Type B pancreatic cell (in vitro differentiated cells): ENCODE measurements at places on chromosomes 12 and 14.

DNA sequence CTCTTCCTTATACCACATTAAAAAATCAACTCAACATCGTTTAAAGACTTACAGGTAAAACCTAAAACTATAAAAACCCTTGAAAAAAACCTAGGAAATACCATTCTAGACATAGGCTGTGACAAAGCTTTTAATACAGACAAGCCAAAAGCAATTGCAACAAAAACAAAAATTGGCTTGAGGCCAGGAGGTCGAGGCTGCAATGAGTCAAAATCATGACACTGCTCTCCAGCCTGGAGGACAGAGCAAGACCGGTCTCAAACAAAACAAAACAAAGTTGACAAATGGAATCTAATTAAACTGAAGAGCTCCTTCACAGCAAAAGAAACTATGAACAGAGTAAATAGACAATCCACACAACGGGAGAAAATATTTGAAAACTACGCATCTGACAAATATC is 1057.8 kb downstream of the FSCB start:
- DNase-seq: no peak

DNA sequence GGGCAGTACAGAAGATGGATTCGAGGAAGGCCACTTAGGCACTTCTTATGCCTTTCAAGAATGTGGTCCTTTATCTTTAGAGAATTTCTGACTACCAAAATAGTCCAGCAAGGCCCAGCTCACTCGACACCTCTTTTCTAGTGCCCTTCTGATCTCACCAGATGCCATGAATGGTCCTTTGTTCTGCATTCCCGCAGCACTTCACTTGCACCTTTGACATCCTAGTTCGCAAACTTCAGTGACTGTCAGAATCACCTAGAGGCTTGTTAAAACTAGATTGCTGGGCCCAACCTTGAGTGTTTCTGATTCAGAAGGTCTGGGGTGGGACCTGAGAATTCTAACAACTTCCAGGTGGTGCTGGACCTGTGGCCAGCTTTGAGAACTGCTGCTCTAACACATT is 56.7 kb downstream of the PKP2 start:
- DNase-seq: no peak

DNA sequence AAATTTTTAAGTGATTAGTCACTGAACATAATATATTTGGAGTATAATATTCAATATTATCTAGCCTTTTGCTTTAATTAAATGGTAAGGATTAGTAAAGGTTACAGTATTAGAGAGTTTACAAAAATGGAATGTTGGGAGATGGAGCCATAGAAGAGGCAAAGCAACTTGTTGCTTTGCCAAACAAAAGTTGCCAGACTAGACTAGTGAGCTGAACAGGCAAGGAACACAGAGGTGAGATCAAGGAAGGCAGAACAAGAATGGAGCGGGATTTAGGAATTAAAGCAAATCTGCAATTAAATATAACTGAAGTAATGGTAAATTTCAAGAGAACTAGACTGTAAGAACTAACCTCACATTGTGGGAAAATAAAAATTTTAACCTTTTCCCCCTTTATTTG is 5.1 kb downstream of the ARF6 start:
- DNase-seq: no peak

GRCh38 chr14:75533791-75534555 is 11.7 kb downstream of the BATF start:
- peak; percentile 1 for DNase-seq

GRCh38 chr12:127767656-127768055 is 499.3 kb upstream of the TMEM132C start:
- DNase-seq: no peak

DNA sequence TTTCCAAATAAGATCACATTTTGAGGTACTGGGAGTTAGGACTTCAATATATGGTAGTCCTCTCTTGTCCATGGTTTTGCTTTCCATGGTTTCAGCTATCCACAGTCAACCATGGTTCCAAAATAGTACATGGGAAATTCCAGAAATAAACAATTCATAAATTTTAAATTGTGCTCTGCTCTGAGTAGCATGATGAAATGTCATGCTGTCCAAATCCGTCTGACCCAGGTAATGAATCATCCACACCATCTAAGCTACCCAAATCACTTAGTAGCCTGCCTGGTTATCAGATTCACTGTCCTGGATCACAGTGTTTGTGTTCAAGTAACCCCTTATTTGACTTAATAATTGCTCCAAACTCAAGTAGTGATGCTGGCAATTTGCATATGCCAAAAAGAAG is 197.9 kb downstream of the TMTC3 start:
- no peak for DNase-seq

DNA sequence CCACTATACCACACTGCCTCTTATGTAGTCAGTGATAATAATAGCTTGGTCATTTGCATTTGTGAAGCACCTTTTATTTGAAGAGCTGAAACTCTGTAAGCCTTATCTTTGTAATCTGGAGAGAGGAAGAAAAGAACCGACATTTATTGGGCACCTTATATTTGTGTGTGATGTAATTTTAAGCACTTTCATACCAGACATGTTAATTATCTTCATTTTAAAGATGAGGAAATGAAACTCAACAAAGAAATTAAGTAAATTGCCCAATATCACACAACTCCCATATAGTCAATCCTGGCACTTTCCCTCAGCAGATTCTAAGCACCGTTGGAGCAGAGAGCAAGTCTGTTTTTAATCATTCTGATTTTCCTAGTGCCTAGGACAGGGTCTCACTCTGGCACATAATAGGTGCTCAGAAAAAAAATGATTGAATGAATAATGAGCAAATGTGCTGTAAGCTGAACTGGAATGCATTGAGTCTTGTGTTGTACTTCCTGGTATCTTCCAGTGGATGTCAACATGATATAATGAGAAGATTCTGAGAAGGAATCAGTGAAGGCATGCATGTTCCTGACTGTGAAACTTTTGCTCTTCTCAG is 418.9 kb downstream of the ZFP36L1 start:
- DNase-seq: no peak

DNA sequence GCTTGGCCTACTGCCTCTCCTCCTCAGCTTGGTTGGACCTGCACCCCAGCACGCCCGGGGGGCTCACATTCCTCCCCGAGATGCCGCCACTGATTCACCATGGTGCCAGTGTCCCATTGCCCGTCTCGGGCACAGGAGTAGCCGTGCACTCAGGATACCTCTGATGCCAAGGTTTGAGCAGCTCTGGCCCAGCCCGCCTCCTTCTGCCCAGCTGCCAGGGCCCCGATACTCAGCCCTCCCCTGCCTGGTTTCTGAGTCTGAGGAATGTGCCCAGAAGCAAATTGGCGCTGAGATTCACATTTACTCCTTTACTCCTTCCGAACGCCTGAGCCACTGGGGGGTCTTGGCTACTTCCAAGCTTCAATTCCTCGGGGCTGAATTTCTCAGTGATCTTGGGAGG is 63.5 kb downstream of the NINJ2 start:
- DNase-seq: no peak

GRCh38 chr12:119446459-119446858 is 111.9 kb downstream of the CCDC60 start:
- DNase-seq: no peak

GRCh38 chr14:69500096-69500495 is 15.6 kb downstream of the PLEKHD1 start:
- no peak for DNase-seq

- DNase-seq: peak; percentile 92
Measured at GRCh38 chr12:132489602-132490266, at the start of gene FBRSL1. TSS of gene FBRSL1 (plus strand) at chr12:132490151.

DNA sequence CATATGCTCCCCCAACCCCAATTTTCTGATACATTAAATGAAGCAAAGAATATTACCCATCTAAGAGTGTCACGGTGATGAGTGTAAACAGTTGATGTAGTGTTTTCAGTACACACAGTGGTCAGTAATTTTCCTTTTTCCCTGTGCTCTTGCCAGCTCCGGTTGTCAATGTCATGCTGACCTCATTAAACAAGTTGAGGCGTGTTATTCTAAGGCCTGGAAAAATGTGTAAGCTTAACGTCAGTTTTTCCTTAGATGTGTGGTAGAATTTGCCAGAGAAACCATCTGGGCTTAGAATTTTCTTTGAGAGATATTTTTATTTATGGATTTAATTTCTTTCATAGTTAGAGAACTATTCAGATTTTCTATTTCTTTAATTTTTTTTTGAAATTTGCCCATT is 11.7 kb upstream of the SERPINA6 start:
- no peak for DNase-seq

DNA sequence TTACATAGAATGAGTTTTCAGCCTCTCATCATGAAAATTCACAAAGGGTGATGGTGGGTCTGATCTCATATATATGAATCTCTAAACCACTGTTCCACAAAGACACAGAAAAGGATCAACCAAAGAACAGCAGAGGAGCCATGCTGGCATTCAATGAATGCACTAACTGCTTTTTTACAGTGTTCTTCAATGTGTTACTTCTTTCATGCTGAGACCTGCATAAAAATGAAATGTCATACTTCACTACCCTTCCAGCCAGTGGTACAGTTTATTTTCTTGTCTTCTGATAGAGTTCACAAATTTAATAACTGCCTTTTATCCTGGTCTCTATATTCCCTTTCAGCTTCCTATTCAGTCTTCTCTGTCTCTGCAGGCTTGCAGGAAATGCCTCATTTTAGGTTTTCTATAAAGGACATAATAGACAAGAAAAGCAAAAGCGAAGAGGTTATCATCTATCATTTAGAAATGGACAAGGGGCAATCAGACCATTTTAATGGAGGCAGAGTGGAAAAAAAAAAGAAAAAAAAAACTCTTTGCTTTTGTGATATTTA is 836.7 kb upstream of the FOXG1 start:
- DNase-seq: no peak

DNA sequence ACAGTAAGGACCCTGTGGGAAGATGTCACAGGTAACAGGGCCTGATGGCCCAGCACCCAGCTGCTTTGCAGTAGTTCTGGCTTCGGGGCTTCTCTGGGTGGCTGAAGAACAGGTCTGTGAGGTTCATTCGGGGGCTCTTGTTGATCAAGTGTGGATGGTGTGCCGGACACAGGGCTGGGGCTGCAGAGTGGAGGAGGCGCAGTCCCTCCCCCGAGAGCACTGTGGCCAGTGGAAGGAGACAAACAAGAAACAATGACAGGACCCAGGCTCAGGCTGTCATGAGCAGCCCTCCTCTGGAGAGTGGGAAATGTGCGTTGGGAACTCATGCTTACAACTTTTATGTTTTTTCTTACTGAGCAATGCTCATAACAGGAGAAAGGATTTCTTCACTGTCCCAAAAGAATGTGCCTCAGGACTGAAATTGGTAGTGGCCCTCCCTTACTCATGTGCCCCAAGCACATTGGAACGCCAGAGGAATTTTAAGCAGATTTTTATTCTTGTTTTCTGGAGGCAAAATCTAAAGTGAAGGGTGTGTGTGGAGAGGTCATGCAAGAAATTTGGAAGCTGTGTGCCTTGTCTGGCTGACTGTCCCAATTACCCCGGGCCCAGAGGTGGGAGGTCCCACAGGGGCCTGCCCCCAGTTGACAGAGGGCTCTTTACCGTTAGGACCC is 233.8 kb downstream of the CACNA1C start:
- no peak for DNase-seq

GRCh38 chr12:121705514-121705913 is 7.0 kb upstream of the TMEM120B start:
- no peak for DNase-seq

- no peak for DNase-seq
Measured at GRCh38 chr12:107992870-107993451, 136.1 kb upstream of the WSCD2 start.

GRCh38 chr14:104882325-104882973 is 17.4 kb downstream of the CEP170B start:
- no peak for DNase-seq

DNA sequence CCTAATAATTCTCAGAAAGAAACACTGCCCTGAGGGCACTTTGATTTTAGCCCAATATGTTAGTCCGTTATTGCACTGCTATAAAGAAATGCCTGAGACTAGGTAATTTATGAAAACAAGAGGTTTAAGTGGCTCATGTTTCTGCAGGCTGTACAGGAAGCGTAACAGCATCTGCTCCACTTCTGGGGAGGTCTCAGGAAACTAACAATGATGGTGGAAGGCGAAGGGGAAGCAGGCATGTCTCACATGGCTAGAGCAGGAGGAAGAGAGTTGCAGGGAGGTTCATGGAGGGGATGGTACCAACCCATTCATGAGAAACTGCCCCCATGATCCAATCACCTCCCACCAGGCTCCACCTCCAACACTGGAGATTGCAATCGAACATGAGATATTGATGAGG is 49.4 kb upstream of the RERG start:
- no peak for DNase-seq

DNA sequence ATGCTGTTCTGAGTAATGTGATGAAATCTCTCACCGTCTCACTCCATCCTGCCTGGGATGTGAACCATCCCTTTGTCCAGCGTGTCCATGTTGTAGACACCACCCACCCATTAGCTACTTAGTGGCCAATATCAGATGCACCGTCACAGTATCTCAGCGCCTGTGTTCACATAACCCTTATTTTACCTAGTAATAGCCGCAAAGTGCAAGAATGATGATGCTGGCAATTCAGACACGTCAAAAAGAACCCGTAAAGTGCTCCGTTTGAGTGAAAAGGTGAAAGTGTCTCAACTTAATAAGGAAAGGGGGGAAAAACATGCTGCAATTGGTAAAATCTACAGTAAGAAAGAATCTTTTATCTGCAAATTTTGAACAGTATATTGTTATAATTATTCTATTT is 3.0 kb downstream of the RNASE10 start:
- no peak for DNase-seq

- DNase-seq: no peak
Measured at GRCh38 chr14:63435838-63436237, 107.3 kb downstream of the PPP2R5E start.

DNA sequence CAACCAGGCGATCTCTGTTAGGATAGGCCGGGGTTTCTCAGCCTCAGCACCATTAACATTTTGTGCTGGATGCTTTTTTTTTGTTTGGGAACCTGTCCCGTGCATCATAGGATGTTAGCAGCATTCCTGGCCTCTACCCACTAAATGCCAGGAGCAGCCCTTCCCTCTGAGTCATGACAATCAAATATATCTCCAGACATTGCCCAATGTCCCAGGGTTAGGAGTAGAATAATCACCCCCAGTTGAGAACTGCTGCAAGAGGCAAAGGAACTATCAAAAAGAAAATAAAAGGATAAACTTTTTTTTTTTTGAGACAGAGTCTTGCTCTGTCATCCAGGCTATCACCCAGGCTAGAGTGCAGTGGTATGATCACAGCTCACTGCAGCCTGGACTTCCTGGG is 76.0 kb downstream of the ACACB start:
- DNase-seq: no peak

DNA sequence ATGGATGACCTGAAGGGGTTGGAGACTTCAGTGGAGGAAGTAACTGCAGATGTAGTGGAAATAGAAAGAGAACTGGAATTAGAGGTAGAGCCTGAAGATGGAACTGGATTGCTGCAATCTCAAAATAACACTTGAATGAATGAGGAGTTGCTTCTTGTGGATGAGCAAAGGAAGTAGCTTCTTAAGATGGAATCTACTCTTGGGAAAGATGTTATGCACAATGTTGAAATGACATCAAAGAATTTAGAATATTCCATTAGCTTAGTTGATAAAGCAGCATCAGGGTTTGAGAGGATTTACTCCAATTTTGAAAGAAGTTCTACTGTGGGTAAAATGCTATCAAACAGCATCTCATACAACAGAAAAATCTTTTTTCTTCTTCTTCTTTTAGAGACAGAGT is 186.4 kb upstream of the PRKD1 start:
- DNase-seq: no peak
